ENCODE measurements at places on chromosomes 4 and X. TPM values are rescaled to one million over a fixed set of nuclear protein-coding genes. Genes with fewer than 3 reads are reported as not detected.

GRCh38 chrX:63755892-63756291 lies 29.1 kb downstream of the ARHGEF9 start:
- no peak overlapping the region for H3K4me3 ChIP-seq
- DNase-seq: no peak
- H3K36me3 ChIP-seq: no peaks in the 10 kb centered on the region
- no peak overlapping the region for H3K27ac ChIP-seq
- no peaks in the 10 kb centered on the region for H3K4me1 ChIP-seq

Gene BEND4
- total RNA-seq: not detected

DNA sequence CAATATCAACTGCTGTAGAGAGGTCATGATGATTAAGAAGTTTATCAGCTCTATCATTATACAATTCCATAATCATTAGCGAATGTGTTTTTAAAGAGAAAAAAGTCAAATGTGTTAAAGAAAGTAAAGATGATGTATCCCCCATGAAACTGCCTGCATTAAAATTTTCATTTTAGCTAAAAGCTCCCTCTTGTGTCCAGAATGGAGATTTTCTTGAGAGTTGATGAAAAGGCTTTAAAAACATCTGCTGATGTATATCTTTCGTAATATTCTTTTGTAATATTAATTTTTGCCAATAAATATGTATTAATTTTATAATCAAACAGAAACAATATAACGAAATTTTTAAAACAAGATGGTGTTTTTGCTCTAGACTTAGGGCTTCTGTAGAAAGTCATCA lies 52.1 kb upstream of the LHFPL1 start:
- H3K4me3 ChIP-seq: no peak overlapping the region
- peak; percentile 32 for DNase-seq
- H3K4me1 ChIP-seq: no peaks in the 10 kb centered on the region
- no peak overlapping the region for H3K27ac ChIP-seq

Gene DNAAF6
- total RNA-seq: not detected

DNA sequence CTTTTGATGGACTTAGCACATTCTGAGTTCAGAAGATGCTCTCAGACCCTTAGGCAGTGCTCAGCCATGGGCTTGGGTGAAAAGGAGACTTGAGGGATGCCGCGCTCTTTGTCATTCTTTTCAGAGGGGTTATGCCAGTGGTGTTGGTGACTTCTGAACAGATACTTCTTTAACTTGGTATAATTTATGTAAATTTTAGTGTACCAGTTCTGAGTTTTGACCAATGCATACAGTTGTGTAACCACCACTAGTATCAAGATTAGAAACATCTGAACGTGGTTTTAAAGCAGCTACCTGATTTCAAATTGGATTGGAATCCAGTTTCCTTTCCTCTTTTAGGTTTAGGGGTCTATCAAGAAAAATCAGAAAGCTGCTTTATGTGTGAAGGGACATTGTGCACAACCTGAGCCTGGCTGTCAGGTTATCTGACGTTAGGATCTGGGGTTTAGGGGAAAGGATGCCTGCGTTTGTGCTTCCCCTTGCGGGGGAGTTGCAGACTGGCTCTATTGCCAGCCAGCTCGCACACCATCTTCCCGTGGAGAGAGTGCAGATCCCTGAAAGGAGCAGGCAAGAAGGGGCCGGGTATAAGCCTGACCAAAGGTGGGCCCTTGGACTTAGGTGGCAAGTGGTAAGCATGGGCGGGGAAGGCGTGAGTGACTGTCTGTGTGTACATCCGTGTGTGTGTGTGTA lies 19.0 kb downstream of the SMS start:
- peaks cover 20% of the 10 kb centered on the region for H3K4me1 ChIP-seq
- peak overlapping the region; percentile 32 for H3K27ac ChIP-seq
- no peak overlapping the region for H3K4me3 ChIP-seq
- H3K27me3 ChIP-seq: no peaks in the 10 kb centered on the region

GRCh38 chrX:36583674-36584073 lies 424.5 kb upstream of the FAM47C start:
- no peak overlapping the region for H3K27ac ChIP-seq
- H3K27me3 ChIP-seq: no peaks in the 10 kb centered on the region
- H3K4me3 ChIP-seq: no peak overlapping the region
- no peak for DNase-seq
- no peaks in the 10 kb centered on the region for H3K36me3 ChIP-seq

DNA sequence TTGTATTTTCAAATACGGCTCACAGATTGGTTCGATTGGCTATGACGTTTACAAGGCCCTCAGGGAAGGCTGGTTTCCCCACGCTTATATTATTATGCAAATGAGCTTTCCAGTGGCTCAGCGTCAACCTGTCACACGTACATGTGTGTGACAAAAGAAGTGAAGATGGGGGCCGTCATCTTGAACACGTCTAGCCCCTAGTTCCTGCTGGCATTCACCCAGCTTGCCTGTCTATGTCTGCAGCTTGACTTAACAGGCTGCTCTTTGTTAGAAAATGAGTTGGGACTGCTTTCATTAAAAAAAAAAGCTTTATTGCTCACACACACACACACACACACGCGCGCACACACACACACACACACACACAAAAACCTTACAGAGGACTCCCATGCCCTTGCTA lies 283.6 kb upstream of the CTSO start:
- no peaks in the 10 kb centered on the region for H3K36me3 ChIP-seq
- H3K27ac ChIP-seq: no peak overlapping the region
- H3K27me3 ChIP-seq: no peaks in the 10 kb centered on the region

- no peak overlapping the region for H3K4me3 ChIP-seq
- DNase-seq: no peak
- H3K36me3 ChIP-seq: peaks cover 2% of the 10 kb centered on the region
- H3K27ac ChIP-seq: no peak overlapping the region
Measured at GRCh38 chrX:56793112-56793430, 64.0 kb downstream of the NBDY start.

DNA sequence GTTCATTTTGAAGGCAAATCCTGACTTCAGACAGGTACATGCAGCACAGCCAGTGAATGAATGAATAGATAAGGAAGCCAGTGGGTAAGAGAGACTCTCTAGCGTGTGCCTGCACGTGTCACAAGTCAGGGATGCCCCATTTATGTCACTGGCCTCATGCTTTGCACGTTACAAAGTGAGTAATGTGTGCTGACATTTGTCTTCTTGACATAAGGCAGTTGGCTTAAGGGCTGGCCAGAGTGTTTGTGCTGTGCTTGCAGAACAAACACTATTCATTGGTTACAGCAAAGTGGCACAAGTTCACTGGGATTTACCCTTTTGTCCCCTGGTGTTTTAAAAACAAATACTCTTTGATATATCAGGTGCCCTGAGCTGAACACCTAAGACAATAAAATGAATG lies 55.9 kb downstream of the CRMP1 start:
- no peak overlapping the region for H3K4me3 ChIP-seq
- no peak for DNase-seq
- no peaks in the 10 kb centered on the region for H3K27me3 ChIP-seq
- H3K36me3 ChIP-seq: peaks cover 4% of the 10 kb centered on the region
- H3K4me1 ChIP-seq: no peaks in the 10 kb centered on the region

GRCh38 chr4:4268776-4269175 lies 20.8 kb upstream of the TMEM128 start:
- H3K27ac ChIP-seq: no peak overlapping the region
- no peak for DNase-seq
- H3K4me1 ChIP-seq: no peaks in the 10 kb centered on the region
- peaks cover 25% of the 10 kb centered on the region for H3K36me3 ChIP-seq
- no peaks in the 10 kb centered on the region for H3K27me3 ChIP-seq

- no peaks in the 10 kb centered on the region for H3K36me3 ChIP-seq
- no peak overlapping the region for H3K4me3 ChIP-seq
- H3K4me1 ChIP-seq: no peaks in the 10 kb centered on the region
Measured at GRCh38 chrX:149462849-149463248, 42.3 kb downstream of the IDS start.

DNA sequence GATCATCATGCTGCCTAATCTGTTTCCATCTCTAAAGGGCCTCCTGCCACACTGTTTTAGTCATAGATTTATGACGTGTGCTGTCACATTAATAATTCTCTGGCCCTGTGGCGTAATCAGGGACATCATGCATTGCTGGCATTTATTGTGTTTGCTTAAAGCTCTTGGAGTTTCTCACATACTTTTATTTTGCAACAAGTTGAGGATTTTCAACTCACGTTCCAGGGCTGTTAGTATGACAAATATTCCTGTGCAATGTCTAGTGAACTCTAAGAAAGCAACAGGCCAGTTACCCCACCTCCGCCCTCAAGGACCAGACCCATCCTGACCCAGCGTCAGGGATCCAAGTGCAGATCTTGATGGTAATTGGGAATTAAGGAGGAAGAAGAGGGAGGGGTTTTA lies 7.8 kb upstream of the PIGA start:
- peaks cover 8% of the 10 kb centered on the region for H3K27me3 ChIP-seq
- no peak overlapping the region for H3K27ac ChIP-seq
- H3K36me3 ChIP-seq: no peaks in the 10 kb centered on the region
- no peak overlapping the region for H3K4me3 ChIP-seq

Gene ALB
- total RNA-seq: not detected

DNA sequence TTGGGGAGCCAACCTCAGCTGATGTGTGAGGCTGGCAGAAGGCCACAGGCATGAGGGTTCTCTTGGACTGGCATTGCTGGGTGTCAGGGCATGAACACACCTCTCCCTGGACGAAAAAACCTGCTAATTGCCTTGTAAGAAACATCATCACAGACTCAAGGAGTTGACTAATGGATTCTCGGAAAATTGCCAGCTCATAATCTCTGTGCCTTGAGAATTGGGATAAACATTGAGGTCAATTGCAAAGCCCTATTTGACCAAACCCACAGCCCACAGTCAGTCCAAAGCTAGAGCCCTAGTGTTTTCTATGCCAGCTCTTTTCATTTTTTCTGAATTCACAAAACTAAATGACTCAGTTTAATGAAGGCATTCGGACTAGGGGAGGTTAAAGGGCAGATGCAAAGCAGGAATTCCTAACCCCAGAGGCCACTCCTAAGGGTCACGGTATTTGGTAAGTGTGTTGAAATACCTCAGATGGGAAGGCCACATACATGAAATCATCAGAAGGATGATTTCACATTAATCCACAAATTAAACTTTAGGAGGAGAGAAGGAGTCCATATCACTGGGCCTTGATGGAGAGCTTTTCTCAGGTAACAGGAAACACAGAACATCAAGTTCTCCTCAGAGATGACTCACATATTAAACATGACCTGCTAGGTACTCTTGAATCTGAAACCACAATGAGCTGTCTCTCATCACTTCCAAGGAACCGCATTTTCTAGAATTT lies 39.0 kb upstream of the RASL11B start:
- H3K27ac ChIP-seq: peak overlapping the region; percentile 97
- H3K4me1 ChIP-seq: peaks cover 26% of the 10 kb centered on the region
- no peaks in the 10 kb centered on the region for H3K36me3 ChIP-seq
- DNase-seq: peak; percentile 73

Gene NPY5R
- total RNA-seq: not detected

DNA sequence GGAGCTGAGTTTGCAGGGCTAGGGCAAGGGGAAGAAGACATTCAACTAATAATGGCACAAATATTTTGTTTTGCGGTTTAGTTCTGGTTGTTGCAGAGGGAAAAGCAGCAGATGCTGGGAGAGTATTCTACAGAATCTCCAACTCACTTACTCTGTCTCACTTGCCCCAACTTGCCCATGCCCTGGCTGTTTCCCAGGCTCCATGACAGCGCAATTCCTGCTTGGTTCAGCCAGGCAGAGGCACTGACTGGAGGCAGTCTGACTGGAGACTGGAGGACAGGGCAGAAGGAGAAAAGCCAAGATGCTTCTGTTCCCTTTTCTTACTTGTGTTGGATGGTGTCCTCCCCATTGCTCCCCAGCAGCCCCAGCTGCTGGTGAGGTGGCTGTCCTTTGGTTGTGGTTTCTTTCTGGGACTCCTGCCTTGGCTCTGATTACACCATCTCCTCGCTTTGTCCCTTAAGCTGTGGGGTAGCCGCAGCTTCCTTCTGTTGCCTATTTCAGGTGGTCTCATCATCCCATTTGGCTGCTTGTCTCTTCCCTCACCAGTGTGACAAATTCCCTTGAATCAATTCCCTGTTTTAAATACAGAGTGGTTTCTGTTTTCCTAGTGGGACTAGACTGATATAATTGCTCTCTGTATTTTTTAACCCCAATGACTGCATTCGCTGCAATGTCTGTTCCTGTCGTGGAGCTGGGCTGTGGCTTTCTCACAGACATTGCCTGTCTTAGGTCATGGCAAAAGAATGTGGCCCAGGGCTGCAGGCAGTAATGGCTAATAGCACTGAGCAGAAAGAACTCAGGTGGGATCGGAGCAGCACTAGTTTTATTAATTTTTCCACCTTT lies 24.2 kb upstream of the RASL11B start:
- H3K4me3 ChIP-seq: no peak overlapping the region
- H3K27ac ChIP-seq: no peak overlapping the region
- H3K36me3 ChIP-seq: no peaks in the 10 kb centered on the region
- no peaks in the 10 kb centered on the region for H3K27me3 ChIP-seq
- DNase-seq: peak; percentile 66
- H3K4me1 ChIP-seq: peaks cover 22% of the 10 kb centered on the region

Gene MSANTD1
- total RNA-seq: 0.28 TPM

Gene LARP7
- total RNA-seq: 5.9 TPM

- no peaks in the 10 kb centered on the region for H3K27me3 ChIP-seq
- DNase-seq: no peak
- H3K4me1 ChIP-seq: no peaks in the 10 kb centered on the region
- H3K4me3 ChIP-seq: no peak overlapping the region
Measured at GRCh38 chrX:65932173-65933084, 107.5 kb downstream of the VSIG4 start.
